Tibial artery (tissue), 4 donors: ENCODE measurements at places on chromosomes 6 and 20.

- DNase-seq, result no peak
Measured at GRCh38 chr6:105014954-105015353, 58.0 kb downstream of the LIN28B start.

DNA sequence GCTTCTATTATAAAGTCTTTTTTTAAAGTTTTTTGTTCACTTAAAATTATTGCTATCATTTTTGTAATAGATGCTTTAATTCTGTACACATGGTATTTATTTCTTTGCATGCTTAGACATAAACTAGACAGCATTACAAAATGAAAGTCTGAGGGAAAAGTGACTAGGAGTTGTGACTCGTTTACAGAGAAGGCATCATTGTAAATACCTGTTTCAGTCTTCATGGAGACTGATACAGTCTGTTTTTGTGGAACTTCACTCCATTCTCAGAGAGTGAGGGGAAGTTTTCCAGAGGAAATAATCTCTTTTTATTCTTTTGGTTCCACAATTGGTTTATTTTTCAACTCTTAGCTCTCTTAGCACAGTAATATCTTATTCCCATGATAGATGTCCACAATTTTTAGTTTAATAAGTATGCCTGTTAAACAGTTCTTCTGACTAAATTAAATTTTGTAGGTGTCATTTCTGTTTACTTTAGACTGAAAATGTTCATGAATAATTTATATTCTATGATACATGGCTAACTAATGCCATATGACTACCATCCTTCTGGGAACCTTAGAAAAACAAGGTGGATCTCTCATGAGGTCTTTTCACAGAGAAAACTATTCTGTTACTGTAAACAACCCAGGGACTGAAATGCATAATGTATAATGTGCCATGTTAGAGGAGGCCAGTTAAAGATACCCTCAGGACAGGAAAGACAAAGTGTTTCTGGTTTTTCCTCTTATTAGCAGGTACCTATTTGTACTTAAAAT lies 69.2 kb downstream of the MYO6 start:
- DNase-seq, result no peak

DNA sequence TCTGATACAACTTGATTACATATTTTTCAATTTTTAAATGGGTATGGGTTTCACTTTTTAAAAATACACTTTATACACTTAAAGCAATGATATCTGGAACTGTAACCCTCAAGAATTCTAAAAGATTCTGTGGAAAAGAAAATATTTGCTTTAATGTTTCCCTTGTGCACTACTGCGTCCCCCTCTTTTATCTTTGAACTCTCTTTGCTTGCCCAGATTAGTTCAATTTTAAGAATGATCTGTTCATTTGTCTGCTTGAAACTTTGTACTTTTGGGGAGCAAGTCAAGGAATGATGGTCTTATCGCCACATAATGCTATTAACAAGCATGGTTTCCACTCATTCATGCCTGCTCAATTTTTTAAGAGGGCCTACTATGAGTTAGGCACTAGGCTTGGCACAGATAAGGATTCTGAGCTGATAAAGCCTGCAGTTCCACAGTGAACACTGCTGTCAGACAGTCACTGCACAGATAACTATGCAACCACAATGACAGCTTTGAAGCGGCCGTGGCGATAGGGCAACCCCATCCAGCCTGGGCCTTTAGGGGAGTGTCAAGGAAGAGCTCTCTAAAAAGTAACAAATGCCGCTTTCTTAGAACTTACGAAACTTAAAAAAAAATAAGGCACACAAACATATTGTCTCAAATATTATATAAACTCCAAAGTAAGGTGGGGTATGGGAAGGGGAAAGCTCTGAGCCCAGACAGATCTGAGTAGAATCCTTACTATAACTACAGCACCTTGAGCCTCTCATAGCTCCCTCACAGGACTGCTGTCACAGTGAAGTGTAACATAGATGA lies 29.7 kb downstream of the FYN start:
- DNase-seq, result no peak

- DNase-seq, result no peak
Measured at GRCh38 chr6:109488001-109488400, 5.0 kb upstream of the ZBTB24 start.

DNA sequence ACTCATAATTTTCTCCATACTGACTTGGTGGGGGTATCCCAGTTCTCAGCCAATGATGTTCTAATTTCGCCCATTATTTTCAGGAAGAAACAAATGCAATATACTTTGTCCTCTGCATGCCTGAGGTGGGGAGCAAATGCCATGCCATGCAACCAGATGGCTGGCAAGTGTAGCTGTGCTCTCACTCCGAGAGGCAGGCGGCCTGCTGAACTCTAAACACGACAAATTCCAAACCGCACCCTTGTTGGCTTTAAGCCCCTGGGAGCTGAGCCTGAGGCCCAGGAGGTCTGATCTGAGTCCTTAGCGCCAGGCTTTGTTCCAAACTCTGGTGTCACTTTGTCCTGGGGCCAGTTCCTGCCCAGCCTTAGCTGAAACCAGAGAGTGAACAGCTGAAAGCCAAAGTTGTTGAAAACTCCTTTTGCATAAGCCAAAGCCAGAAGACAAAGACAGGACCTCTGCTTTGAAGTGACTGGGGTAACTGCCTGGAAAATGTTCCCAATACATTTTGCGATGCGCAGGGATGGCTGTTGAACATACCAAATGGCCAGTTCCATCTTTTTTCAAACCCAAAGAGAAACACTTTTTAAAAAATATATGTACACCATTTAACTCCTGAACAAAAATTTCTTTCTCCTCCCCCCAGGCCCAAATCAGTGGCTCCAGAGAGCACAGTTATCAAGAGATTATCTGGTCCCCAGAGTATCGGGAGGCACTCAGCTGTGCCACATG lies 46.2 kb downstream of the TTI1 start:
- DNase-seq, result peak; percentile 92

DNA sequence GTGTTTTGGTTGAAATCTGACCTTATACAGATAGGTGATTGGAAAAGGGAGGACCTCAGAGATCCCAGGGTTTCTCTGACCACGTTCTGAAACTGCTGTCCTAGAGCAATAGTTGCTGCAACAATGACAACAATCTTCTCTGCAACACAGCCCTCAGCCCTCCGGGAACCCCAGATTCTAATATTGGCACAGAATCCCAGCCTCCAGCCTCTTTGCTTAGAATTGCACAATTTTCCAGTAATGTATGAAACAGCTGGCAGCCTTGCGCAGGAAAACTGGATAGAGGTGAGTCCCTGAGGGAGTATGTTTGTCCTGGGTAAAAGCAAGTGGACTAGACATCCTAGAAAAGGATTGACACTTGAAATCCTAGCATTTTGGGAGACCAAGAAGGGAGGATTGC lies 30.4 kb upstream of the PNRC1 start:
- DNase-seq, result peak; percentile 80

- DNase-seq, result no peak
Measured at GRCh38 chr6:73372516-73372915, 2.8 kb upstream of the OOEP start.

GRCh38 chr20:9981829-9982228 lies 53.0 kb upstream of the ANKEF1 start:
- DNase-seq, result no peak

DNA sequence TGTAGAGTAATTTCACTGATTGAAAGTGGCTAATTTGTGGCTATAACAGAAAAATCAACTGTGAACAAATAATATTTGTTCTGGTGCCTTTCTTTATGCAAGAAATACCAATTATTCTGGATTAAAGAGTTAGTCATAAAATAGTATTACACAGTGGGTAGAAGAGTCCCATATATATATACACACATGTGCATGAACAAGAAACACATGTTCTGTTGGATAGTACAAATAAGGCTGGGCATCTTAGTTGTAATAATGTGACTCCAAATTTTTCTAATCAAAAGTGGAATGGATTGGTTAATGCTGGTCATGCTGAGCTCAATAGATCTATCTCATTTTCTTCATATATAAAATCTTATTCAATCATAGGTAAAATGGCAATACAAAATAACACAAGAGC lies 179.4 kb downstream of the OGFRL1 start:
- no peak for DNase-seq

DNA sequence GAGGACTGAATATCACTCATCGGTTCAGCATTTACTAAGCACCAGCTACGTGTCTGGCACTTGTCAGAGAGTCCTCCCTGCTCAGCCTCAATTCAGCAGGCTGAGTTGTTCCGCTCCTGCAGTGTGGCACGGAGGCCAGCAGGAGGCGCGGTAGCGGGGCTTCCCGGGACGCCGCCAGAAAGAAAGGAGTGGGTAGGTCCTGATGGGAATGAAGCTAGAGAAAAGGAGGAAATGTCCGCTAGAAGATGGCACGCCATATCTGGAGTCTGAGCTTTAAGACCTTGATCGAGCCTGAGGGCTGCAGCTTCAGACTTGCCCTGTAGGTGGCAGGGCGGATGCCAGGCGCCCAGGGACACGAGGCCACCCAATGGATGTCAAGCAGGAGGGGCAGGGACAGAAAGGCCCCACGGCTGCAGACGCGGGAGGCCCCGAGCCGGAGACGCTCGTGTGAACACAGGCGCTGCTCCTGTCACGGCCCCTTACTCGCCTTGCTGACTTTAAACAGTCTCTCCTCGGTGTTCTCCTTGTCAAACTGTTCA lies 18.7 kb downstream of the SERPINB6 start:
- DNase-seq, result peak; percentile 70

GRCh38 chr6:33178755-33179475 lies 13.4 kb downstream of the COL11A2 start:
- no peak for DNase-seq

GRCh38 chr6:10901770-10902169 lies 14.9 kb downstream of the SYCP2L start:
- no peak for DNase-seq

- DNase-seq, result no peak
Measured at GRCh38 chr20:8932192-8933165, 136.4 kb upstream of the PLCB4 start.

GRCh38 chr6:21845018-21845417 lies 251.5 kb downstream of the SOX4 start:
- no peak for DNase-seq

DNA sequence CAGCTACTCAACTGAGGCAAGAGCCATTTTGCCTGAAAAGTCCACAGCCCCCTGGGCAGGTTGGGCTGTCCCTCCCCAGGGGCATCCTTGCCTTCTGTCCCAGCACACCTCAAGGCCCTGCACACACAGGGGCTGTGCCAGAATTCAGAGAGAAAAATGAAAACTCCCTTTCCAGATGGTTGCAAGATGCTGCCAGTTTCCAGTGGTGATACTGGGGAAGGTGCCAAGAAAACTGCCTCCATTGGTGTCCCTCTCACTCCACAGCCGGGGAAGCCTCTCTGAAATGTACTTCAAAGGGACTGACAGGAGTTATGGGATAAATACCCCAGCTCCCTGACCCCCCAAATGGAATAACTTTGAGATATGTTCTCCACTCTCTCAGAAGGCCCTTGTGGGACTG lies 154.2 kb upstream of the MAFB start:
- DNase-seq, result no peak

- DNase-seq, result no peak
Measured at GRCh38 chr6:129105035-129105434, 222.1 kb downstream of the LAMA2 start.

DNA sequence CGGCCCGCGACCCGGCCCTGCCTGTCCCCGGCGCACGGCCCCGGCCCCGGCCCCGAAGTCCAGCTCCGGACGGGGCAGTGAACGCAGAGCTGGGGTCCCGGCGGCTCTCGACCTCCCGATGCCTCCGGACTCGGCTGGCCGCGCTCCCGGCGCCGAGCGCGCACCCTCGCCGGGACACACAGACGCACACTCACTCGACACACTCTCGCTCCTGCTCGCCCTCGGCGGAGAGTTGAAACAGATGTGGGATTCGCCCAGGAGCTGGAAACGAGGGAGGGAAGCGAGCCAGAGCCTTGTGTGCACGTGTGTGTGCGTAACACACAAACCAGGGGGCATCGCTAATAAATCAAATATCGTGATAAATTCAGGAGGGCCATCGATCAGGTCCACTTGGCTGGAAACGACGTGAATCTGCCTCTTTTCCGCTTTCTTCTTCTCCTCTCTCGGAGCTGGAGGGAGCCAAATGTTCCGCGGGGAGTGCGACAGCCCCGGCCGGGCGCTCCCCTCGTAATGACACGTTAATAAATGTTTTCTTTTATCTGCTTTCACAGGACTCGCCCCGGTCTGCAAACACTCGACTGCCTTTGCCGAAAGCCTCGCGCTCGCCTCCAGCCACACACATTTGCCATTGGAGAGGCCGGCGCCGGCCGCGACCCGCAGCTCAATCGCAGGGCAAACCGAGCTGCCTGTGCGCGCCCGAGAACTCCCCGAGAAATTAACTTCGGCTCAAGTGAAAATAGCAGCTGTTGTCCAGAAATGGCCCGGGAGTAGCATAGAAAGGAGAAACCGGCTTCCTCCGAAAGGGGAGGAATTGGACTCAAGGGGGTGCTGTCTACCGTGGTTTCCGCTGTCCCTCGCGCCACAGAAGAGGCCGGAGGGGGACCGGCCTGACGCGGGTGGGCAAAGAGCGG lies 828 bp upstream of the SULF2 start:
- peak; percentile 85 for DNase-seq

DNA sequence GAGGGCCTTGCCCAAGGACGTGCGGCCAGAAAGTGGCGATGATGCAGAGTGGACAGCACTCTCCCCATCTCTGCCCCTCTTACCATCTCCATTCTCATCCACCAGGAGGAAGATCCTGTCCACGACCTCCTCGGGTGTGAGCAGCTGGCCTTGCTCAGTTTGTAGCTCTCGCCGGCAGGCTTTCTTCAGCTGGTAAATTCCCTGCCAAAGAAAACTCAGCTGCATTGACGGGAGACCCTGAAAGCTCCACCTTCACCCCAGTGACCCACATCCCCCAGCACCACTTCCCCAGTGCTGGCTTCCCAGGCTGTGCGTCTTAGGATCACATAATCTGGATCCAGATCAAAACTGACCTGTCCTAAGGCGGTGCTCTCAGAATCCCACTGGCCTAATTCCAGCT lies 9.2 kb downstream of the GUCA1B start:
- DNase-seq, result no peak

DNA sequence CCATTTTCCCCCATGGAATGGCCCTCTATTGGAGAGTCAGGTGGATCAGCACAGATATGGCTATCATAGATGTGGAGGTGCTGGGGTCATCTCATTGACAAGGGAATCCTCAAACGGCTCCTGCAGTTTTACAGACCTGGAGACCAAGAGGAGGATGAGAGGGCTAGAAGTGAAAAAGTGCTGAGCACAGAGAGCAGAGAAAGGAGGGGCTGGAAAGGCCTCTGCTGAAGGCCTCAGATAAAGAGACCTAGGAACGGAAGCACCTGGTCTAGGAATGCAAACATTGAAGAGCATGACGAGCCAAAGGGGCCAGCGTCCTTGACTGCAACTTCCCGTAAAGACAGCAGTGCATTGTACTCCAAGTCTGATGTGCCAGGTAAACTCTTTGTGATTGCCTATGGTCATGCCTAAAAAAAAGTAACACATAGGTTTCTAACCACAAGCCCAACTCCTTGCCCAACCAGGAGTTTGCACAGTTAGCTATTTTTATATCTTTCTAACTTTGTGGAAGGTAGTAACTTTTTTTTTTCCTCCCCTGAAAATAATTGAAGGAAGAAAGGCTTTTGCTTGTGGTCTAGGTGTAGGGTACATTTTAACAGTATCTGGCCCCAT lies 15.2 kb downstream of the RSPH4A start:
- no peak for DNase-seq

- no peak for DNase-seq
Measured at GRCh38 chr6:82988930-82989351, 76.7 kb downstream of the UBE3D start.
